ENCODE measurements at places on chromosomes 16 and 17.

- no peak for DNase-seq
- H3K4me1 ChIP-seq = no peaks in the 10 kb centered on the region
- H3K27ac ChIP-seq = no peak overlapping the region
These were observed 24.6 kb downstream of the GPT2 start for GRCh38 chr16:46908540-46909372.

- H3K4me3 ChIP-seq = no peak overlapping the region
- no peaks in the 10 kb centered on the region for H3K27me3 ChIP-seq
- no peaks in the 10 kb centered on the region for H3K36me3 ChIP-seq
- no peak overlapping the region for H3K27ac ChIP-seq
- DNase-seq = no peak
These were observed 38.9 kb downstream of the PLCG2 start for GRCh38 chr16:81817789-81818567.

DNA sequence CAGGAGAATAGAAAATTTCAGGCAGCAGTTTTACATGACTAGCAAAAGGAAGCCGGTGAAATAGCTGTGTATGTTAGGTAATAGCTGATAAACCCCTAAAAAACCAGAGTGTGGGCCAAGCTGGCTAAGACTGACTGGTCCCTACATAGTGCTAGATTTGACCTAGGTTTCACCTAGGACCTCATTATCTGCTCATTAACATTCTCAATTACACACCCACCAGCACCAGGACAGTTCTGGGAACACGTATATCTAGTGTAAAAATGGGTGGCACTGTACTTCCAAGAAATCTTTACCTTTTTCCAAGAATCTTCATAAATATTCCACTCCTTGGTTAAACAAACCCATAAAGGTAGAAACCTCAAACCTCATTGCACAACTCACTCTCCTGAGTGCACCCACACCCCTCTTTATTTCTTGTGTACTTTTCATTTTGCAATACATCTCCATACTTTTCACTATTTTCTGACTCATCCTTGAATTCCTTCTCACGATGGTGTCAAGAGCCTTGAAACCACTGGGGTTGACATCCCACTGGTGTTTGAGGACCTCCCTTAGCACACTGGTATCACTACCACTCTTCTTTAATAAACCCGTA is 262.7 kb upstream of the KCNJ16 start:
- no peaks in the 10 kb centered on the region for H3K36me3 ChIP-seq

- no peaks in the 10 kb centered on the region for H3K4me1 ChIP-seq
- no peaks in the 10 kb centered on the region for H3K27me3 ChIP-seq
- no peak overlapping the region for H3K27ac ChIP-seq
These were observed 110.1 kb downstream of the IRX3 start for GRCh38 chr16:54176376-54176901.

DNA sequence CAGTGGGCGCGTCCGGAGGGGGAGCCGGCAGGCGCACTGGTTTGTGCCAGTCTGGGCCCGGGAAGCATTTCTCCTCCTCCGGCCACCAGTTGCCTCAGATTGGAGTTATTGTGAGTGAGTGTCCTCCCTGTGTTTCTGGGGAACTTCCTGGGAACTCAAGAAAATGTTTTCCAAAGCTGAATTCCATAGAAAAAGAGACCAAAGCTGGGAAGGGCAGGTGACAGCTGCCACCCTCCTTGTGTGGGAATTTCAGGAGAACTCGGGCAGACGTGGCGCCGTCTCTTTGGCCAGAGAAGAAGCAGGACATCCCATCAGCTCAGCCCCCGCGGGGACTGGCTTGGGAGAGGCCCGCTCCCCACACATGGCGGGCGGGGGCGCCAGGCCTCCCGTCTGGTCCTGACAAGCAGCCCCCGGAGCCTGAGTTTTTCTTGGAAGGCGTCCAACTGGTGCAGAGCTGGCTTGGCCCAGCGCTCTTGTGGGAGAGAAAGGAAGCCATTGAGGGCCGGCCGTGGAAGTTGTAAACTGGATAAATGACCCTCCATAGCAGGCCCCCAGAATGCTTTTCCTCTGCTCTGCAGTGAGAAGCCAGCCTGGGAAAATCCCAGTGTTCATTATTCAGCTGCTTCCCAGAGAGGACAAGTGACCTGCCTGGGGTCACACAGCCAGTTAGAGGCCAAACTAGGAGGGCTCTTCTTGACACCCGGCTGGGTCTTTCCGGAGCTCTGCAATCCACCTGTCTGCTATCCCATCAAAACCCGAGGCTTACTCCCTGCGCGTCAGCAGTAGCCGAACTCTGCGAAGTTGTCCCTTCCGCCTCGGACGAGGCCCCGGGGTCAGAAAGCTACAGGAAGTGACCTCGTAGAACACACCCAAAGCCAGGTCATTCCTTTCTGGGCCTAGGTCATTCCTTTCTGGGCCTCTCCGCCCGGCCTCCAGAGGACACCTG is 39.2 kb upstream of the GSE1 start:
- no peaks in the 10 kb centered on the region for H3K27me3 ChIP-seq
- H3K4me3 ChIP-seq = no peak overlapping the region
- no peak for DNase-seq
- H3K36me3 ChIP-seq = no peaks in the 10 kb centered on the region
- peaks cover 79% of the 10 kb centered on the region for H3K4me1 ChIP-seq

- H3K27ac ChIP-seq = no peak overlapping the region
- H3K27me3 ChIP-seq = no peaks in the 10 kb centered on the region
- DNase-seq = no peak
- H3K4me3 ChIP-seq = no peak overlapping the region
- no peaks in the 10 kb centered on the region for H3K36me3 ChIP-seq
- no peaks in the 10 kb centered on the region for H3K4me1 ChIP-seq
These were observed 14.2 kb upstream of the MPHOSPH6 start for GRCh38 chr16:82184213-82184612.

- H3K4me1 ChIP-seq = peaks cover 28% of the 10 kb centered on the region
- no peak overlapping the region for H3K27ac ChIP-seq
- no peak for DNase-seq
- no peaks in the 10 kb centered on the region for H3K27me3 ChIP-seq
These were observed 2.3 kb upstream of the GRB2 start for GRCh38 chr17:75407655-75408352.

DNA sequence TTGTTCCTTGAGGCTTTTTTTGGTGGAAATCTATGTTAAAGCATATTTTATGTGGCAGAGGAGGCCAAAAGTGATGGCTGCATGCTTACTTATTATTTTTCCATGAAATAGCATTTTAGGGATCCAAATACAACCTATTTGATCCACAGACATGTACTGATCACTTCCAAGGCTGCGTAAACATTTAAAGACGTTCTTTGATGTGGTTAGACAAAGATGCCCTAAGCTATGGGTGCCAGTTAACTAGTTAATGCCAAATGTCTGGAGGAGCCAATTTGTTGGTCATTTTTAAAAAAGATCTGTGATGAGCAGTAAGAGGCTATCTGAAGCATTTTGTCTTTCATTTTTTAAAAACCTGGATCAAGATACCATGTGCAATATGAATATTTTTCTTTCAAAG is 17.3 kb upstream of the PRKCA start:
- no peak for DNase-seq
- H3K4me3 ChIP-seq = no peak overlapping the region
- no peaks in the 10 kb centered on the region for H3K4me1 ChIP-seq
- no peaks in the 10 kb centered on the region for H3K36me3 ChIP-seq
- H3K27me3 ChIP-seq = no peaks in the 10 kb centered on the region

GRCh38 chr17:49482144-49482817 is 12.8 kb upstream of the NGFR start:
- no peaks in the 10 kb centered on the region for H3K27me3 ChIP-seq
- no peak overlapping the region for H3K4me3 ChIP-seq
- no peak for DNase-seq

DNA sequence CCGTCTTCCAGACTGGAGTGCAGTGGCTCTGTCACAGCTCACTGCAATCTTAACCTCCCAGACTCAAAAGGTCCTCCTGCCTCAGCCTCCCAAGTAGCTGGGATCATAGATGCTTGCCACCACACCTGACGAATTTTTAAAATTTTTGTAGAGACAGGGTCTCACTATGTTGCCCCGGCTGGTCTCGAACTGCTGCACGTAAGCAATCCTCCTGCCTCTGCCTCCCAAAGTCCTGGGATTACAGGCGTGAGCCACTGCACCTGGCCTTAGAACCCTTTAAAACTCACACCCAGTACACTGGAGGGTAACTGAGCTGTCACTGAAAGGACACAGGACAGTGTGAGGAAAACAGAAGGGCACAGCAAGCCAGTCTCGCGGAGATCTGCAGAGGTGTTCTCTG is 97.6 kb upstream of the NOL11 start:
- peaks cover 8% of the 10 kb centered on the region for H3K4me1 ChIP-seq
- no peak overlapping the region for H3K27ac ChIP-seq
- no peaks in the 10 kb centered on the region for H3K36me3 ChIP-seq
- H3K27me3 ChIP-seq = no peaks in the 10 kb centered on the region

DNA sequence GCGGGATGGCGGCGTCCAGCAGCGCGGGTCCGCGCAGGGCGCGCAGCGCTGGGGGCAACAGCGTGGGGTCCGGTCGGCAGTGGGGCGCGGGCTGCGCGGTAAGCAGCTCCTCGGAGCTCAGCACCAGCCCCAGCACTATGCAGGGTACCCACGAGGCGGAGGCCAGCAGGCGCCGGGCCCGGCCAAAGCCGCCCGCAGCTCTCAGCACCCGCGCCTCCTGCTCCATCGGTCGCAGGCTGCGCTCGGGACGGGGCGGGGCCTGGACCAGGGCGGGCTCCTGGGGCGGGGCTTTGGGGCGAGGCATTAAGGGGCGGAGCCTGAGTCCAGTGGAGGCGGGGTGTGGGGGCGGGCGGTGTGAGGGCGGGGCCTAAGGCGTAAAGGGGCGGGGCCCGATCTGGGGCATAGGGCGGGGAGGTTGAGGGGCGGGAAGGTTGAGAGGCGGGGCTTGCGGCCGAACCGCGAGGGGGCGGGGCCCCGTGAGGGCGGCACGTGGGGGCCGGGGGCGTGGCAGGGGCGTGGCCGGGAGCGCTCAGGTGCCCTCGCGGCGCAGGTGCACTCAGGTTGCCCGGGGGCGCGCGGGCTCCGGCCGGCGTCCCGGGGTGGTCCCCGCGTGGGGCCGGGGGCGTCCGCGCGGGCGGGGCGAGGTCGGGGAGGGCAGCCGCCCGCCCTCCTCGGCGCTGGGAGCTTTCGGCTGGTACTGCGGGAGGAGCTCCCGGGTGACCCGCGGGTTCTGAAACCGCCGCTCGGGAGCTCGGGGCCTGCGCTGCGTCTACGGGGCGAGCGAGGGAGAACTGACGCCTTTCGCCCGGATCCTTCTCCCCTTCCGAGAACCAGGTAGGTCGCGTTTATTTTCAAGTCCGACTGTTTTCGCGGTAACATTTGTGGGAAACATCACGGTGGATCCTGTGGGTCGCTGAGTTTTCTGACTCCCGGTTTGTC is 1.4 kb upstream of the SLC22A31 start:
- H3K36me3 ChIP-seq = no peaks in the 10 kb centered on the region
- peak overlapping the region; percentile 39 for H3K4me3 ChIP-seq
- H3K4me1 ChIP-seq = peaks cover 21% of the 10 kb centered on the region
- H3K27ac ChIP-seq = no peak overlapping the region
- H3K27me3 ChIP-seq = no peaks in the 10 kb centered on the region

DNA sequence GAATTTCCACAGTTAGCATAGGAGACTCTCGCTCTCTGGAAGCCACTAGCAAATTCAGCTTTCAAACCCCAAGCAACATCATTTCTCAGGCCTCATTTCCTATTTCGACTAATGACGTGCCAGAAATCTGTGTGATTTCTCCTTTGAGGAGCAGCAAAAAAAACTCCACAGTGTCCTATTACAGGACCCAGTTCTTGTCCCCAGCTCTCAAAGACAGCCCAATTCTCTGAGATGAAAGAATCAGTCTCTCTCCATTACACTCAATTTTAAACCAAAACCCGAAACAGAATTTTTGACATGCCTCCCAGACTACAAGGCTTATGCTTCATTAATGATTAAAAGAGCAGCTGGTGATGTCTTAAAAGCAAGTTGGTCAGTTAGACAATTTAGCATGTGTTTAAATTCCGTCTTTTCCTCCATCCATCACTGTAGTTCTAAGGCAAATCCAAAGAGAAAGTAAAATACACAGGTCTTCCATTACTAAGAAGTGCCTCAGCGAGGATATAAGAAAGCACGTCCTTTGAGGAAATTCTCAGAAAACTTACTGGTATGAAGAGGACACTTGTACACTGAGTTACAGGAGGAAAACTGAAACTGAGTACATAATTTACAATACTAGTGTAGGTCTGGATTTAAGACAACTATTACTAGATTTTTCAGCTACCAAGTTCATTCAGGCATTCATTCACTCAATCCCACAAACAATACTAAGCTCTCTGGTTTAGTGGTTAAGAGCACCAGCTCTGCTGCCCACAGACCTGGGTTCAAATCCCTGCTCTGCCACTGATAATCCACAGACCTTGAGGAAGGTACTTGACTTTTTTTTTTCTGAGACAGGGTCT is 12.5 kb downstream of the TOM1L2 start:
- no peaks in the 10 kb centered on the region for H3K27me3 ChIP-seq
- peaks cover 63% of the 10 kb centered on the region for H3K4me1 ChIP-seq
- DNase-seq = no peak
- H3K36me3 ChIP-seq = no peaks in the 10 kb centered on the region
- peak overlapping the region; percentile 84 for H3K27ac ChIP-seq

GRCh38 chr16:50841081-50841886 is 99.4 kb downstream of the CYLD start:
- H3K4me1 ChIP-seq = peaks cover 6% of the 10 kb centered on the region
- H3K4me3 ChIP-seq = peak overlapping the region; percentile 22
- H3K36me3 ChIP-seq = no peaks in the 10 kb centered on the region
- DNase-seq = no peak
- no peak overlapping the region for H3K27ac ChIP-seq
- H3K27me3 ChIP-seq = no peaks in the 10 kb centered on the region

DNA sequence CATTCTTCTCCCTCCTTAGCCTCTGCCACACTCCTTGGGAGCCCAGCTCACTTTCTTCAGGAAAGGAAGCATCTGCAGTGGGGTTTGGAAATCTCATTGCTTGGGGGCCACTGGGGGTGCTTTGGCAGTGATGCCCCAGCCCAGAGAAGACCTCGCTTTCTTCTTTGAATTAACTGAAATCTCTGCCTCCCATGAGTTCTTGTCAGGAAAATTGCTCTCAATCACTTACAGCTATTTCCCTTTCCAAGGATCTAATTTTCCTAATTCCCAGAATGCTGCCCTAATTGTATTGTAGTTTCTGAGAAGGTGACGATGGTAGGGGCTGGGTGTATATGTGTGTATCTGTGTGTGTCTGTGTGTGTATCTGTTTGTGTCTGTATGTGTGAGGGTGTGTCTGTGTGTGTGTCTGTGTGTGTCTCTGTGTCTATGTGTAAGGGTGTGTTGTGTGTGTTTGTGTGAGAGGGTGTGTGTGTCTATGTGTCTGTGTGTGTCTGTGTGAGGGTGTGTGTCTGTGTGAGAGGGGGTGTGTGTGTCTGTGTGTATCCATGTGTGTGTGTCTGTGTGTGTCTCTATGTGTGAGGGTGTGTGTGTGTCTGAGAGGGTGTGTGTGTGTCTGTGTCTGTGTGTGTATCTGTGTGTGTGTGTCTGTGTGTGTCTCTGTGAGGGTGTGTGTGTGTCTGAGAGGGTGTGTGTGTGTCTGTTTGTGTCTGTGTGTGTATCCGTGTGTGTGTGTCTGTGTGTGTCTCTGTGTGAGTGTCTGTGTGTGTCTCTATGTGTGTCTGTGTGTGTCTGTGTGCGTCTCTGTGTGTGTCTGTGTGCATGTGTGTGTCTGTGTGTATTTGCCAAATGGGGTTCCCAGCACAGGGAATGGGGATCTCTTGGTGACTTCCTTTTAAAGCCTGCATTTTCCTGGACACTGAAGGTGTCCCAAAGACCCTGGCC is 83.5 kb upstream of the DNAJA2 start:
- no peaks in the 10 kb centered on the region for H3K36me3 ChIP-seq
- H3K4me1 ChIP-seq = no peaks in the 10 kb centered on the region
- no peaks in the 10 kb centered on the region for H3K27me3 ChIP-seq
- no peak for DNase-seq
- H3K27ac ChIP-seq = no peak overlapping the region

Measured in vagina (tissue), 2 donors.